Caco-2 (cell line): ENCODE measurements at places on chromosomes 3 and 15. TPM values are rescaled to one million over a fixed set of nuclear protein-coding genes. Genes with fewer than 3 reads are reported as not detected.

Gene LRRIQ4
- total RNA-seq, result not detected in 2 replicates

Gene TGM4
- not detected in 2 replicates for total RNA-seq

Gene IL20RB
- total RNA-seq, result 5.5 and 6.9 TPM in 2 replicates

DNA sequence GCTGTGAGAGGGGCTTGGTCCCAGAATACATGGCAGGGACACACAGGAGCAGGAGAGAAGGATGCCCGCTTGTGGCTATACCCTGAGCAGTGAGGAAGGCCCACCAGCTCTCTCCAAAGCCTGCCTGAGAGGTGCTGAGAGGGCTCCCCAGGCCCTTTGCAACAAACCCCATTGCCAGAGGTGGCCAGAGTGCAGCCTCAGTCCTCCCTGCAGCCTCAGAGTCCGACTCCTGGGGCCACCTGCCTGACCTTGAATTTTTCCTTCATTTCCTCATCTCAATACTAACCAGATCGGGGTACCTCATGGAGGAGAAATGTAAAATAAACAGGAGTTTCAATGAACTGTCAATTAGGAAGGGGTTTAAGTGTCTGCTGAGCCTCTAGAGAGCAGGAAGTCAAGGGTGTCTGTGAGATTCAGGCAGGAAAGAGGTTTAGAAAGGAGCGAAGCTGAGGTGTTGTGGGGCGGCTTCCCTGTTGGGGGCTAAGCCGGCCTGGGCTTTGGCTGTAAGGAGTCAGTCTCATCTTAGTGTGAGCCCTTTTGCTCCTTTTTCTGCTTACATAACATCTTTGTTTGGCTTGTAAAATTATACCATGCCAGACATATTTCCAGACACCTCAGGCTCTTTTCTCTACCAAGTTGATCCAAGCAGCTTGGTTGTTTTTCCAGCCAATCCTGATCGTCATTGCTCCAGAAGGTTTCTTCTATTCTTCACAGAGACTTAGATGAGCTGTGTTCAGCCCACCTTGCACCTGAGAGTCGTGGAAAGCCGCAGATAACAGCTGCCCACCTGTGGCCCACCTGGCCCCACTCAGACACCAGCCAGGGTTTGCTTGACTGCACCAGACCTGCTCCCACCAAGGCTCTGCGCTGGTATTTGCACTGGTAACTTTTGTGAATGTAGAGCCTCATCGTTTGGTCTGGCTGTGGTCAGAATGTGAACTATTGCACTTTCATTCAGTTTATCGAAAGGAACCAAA, 36.7 kb downstream of the CMTM7 start:
- H3K27ac ChIP-seq, result no peak overlapping the region
- peaks cover 7% of the 10 kb centered on the region for H3K4me1 ChIP-seq
- H3K27me3 ChIP-seq, result no peaks in the 10 kb centered on the region
- no peak overlapping the region for H3K4me3 ChIP-seq
- no peaks in the 10 kb centered on the region for H3K36me3 ChIP-seq

Gene ASB14
- not detected in 2 replicates for total RNA-seq

DNA sequence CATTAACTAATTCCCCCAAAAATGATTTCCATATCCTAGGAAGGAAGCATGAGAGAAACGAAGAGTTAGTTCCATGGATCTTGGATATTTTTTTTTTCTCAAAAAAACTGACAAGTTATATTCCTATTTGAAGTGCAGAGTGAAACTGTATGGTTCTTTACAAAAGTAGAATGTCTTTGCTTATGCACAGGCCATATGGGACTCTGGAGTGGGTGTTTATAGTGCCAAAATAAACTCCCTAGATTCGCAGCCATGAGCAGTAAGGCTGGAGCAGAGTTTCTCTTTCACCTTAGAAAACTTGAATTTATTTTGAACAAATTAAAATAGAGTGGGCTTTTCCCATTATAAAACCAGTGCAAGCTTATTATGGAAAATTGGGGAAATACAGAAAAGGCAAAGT, 239.7 kb downstream of the PDCD6IP start:
- no peak for DNase-seq
- no peaks in the 10 kb centered on the region for H3K4me1 ChIP-seq
- no peaks in the 10 kb centered on the region for H3K27me3 ChIP-seq
- no peak overlapping the region for H3K4me3 ChIP-seq
- H3K36me3 ChIP-seq, result no peaks in the 10 kb centered on the region

- H3K27ac ChIP-seq, result no peak overlapping the region
- no peaks in the 10 kb centered on the region for H3K36me3 ChIP-seq
- no peaks in the 10 kb centered on the region for H3K27me3 ChIP-seq
- no peak for DNase-seq
- H3K4me3 ChIP-seq, result no peak overlapping the region
- H3K4me1 ChIP-seq, result peaks cover 10% of the 10 kb centered on the region
These were observed 284.1 kb upstream of the NR2E3 start for GRCh38 chr15:71526060-71526820.

DNA sequence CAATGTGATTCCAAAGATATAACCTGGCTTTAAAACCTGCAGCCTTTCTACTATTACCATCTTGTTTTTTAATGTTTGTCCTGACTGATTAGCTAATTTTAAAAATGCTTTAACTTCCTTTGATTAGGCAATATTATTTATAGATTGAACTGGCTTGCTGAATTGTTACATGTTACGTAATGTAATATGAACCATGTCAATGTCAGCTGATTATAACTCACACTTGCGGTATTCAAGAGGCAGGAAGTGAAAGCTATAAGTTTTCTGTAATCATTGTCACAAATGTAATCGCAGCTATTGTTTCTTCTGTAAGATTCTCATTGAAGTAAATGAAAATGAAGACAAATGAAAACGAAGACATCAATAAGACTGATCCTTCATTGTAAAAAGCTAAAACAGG, 146.8 kb downstream of the ROBO2 start:
- no peak overlapping the region for H3K27ac ChIP-seq
- no peaks in the 10 kb centered on the region for H3K36me3 ChIP-seq
- H3K4me1 ChIP-seq, result no peaks in the 10 kb centered on the region
- H3K4me3 ChIP-seq, result no peak overlapping the region

DNA sequence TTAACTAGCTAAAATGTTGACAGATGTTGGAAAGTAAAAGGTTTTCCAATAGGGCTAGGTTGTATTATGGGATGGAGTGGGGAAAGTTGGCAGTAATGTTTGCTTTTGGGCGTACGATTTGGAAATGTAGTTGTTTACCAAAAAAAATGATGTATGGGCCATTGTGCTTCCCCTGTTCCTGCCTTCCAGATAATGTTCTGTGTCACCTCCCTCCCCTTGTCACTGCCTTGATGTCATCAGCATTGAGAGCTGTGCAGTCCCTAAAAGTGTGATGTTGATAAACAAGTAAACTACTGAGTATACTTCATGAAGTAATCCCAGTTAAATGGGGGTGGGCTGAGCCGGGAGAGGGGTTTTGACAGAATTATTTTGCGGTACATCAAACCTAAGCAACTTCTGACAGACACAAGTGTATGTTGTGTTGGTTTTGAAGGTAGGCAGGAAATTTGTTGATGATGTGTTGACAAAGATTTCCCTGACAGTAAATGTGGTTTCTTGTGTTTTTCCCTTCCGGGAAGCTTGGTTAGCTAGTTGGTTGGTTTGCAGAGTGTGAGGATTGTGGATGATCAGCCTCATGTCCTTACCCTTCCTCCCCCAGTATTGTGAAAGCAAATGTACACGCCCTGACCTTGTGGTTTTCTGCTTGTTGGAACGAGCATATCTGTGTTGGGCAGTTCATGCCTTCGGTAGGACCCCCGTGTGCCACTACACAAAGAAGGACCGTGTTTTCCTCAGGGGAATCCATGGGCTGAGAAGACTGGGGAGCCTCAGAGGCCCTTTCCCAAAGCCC, 87.3 kb downstream of the PGPEP1L start:
- no peaks in the 10 kb centered on the region; the same call in 1 of the 2 replicates for H3K36me3 ChIP-seq
- no peaks in the 10 kb centered on the region for H3K27me3 ChIP-seq
- H3K4me3 ChIP-seq, result no peak overlapping the region
- H3K27ac ChIP-seq, result no peak overlapping the region
- DNase-seq, result no peak
- H3K4me1 ChIP-seq, result no peaks in the 10 kb centered on the region

DNA sequence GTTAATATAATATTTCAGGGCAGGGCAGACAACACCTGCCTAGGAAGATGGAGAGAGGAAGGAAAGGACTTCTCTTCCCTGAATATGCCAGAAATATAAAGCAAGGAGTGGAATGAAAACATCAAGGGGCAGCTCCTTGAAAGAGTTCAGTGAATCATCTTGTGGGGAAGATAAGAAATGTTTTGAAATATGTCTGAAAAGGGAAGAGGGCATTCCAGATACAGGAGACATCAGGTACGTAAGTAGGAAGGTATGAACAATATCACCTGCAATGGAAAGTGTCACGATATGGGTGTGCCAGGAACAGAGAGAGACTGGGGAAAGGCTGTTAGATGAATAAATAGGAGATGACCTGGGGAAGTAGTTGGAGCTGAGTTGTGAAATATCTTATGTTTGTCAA, 75.8 kb upstream of the WDR72 start:
- H3K27me3 ChIP-seq, result no peaks in the 10 kb centered on the region
- no peak for DNase-seq
- H3K4me3 ChIP-seq, result no peak overlapping the region
- peak overlapping the region; percentile 83 for H3K27ac ChIP-seq
- peaks cover 82% of the 10 kb centered on the region for H3K4me1 ChIP-seq

Gene NSUN3
- 7.1 and 9.6 TPM in 2 replicates for total RNA-seq

Gene FANCD2
- 35.6 and 36.5 TPM in 2 replicates for total RNA-seq
